ENCODE measurements at places on chromosomes 5 and 9.

- DNase-seq = peak; percentile 55
These were observed 244.4 kb downstream of the MAST4 start for GRCh38 chr5:66840511-66841013.

DNA sequence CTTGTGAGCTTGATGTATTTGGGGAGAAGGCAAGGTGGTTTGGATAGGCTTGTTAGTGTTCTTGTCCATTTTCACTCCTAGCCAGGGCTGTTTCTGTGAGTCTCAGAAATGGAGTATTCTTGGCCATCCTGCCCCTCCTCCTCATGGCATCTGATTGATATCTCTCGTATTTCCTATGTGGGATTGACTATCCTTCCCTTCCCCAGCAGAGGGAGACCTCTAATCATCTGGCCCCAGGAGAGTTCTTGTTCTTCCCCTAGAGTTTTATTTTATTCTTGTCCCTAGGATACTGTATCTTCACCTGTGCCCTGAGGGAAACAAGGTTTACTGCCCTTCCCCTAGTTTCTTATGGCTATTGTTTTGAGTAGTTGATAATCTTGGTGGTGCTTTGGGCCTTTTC is 114.4 kb downstream of the VPS13A start:
- no peak for DNase-seq

- no peak for DNase-seq
These were observed 259.2 kb downstream of the FBXL17 start for GRCh38 chr5:108122702-108123101.

DNA sequence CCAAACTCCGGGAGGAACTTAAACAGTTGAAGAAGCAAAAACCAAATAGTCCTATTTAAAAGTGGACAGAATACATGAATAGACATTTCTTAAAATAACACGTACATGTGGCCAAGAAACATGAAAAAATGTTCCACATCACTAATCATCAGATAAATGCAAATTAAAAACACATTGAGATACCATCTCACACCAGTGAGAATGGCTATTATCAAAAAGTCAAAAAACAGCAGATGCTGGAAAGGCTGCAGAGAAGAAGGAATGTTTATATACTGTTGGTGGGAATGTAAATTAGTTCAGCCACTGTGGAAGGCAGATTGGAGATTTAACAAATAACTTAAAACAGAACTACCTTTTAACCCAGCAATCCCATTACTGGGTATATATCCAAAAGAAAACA is 283.0 kb upstream of the IZUMO3 start:
- no peak for DNase-seq

GRCh38 chr9:87712801-87713277 is 13.1 kb upstream of the CTSL start:
- no peak for DNase-seq

DNA sequence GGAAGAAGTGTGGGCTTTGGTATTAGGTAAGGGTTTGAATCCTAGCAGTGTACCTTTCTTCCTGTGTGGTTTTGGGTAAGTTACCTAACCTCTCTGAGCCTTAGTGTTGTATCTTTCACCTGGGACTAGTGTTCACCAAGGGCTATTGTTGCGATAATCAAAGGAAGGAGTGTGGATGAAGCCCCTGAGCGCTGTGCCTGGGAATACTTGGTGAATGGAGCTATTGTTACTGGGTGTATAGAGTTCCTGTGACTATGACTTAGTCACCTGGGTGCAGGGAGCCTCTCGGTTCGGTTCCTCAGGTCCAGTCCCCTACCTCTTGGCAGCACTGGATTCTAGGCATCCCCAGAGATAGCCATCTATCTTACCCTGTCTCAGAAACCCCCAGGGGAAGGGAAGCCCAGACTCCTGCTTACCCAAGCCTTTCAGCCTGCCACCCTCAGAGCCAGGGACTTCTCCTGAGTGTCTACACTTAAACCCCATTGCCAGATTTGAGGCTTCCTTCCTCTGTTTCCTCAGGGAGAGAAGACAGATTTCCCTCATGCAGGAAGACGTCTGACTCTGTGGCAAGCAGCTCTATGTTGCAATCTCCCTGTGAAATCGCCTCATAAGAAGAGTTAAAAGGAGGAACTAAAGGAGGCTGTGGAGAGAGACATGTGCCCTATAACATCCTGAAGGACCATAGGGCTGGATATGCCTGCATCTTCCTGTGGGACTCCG is 181.0 kb upstream of the PITX1 start:
- DNase-seq = peak; percentile 12

- no peak for DNase-seq
These were observed 408.8 kb downstream of the ADGRV1 start for GRCh38 chr5:90967443-90967842.

- DNase-seq = no peak
These were observed 4.2 kb downstream of the NMUR2 start for GRCh38 chr5:152400846-152401245.

- peak; percentile 57 for DNase-seq
These were observed 691 bp downstream of the FCHO2 start for GRCh38 chr5:72956324-72957140.

DNA sequence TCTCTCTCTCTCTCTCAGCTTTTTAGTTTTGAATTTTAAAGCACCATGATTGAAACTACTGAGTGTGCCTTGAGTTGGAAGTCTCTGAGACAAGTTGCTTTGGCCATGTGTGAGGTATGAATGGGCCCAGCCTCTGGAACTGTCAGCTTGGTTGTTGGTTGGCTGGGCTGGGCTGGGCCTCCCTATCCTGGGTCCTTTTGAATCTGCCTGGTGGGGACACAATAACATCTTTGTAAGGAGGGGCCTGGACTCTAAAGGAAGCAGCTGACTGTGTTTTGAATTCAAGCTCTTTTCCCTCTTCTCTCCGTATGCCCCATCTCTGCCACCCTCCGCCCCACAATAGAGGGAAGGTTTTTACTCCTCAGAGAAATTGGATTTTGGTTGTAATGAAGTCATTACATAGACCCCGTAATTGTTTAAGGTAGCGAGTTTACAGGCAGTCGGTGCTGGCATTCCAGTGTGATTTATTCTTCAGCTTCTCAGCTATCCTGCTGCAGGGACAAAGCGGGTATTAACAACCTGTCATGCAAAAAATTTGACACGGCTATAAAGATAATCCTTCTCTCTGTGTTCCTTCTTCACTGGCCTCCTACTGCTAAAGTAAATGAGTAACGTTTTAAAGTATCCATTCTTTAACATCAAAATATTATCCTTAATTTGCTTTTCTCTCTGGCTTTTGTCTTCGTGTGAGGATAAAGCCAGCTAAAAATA is 105.4 kb downstream of the DAPK1 start:
- DNase-seq = no peak

DNA sequence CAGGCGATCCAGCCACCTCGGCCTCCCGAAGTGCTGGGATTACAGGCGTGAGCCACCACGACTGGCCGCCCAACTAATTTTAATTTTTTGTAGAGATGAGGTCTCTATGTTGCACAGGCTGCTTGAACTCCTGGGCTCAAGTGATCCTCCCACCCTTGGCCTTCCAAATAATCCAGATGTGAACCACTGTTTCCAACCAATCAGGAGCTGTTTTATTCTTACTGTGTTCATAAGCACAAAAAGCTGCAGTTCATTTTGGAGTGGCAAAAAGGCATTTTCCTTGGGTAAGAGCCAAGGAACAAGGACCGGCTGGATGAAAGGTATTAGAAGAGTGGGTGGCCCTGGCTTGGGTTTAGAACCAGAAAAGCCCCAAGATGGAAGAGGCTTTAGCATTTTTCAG is 5.2 kb upstream of the SLC27A4 start:
- no peak for DNase-seq

DNA sequence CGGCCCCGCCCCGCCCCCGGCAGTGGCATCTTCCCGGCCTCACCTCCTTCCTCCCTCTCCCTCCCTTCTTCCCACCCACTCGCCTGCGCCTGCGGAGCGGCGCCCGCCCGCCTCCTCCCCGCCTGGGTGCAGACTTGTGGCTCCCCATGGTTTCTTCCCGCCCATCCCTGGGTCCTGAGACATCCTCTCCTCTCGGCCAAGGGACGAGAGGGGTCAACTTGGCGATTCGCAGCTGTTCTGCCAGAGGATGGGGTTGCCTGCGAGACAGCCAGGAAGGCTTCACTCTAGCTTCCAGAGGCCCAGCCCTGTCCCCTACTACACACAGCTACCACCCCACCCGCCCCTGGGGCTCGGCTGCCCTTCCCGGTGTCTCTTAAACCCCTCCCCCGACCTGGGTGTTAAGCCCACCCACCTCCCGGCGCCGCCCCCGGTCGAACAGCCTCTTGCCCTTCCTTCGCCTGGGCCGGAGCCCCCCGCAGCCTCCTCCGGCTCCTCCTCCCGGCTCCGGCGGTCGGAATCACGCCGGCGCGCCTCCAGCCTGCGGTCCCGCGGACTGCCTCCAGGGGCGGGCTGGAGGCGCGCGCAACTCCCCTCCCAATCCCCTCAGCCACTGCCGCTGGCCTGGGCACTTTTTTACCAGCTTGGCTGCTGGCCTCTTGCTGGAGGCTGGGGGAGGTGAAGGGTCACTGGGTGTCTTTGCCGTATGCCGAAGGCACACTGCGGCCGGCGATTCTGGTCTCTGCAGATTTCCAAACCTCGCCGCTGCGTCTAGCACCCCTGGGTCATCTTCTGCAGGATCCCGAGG is 1.9 kb downstream of the JADE2 start:
- DNase-seq = peak; percentile 91

GRCh38 chr9:35972093-35972492 is 14.1 kb upstream of the OR2S2 start:
- peak; percentile 42 for DNase-seq

- DNase-seq = no peak
These were observed 410.3 kb downstream of the DTWD2 start for GRCh38 chr5:118578093-118578492.

Data from activated T-cell treated with anti-CD3 and anti-CD28 coated beads, Interleukin-2, amount 50 U/mL, for 48 hours (primary cell).